ENCODE measurements at places on chromosomes 13 and 19.

- DNase-seq: no peak
Observed at GRCh38 chr13:60944016-60944415, 471.6 kb downstream of the PCDH20 start.

GRCh38 chr13:97332742-97333141 lies 101.2 kb upstream of the RAP2A start:
- DNase-seq: no peak

- DNase-seq: peak; percentile 56
Observed at GRCh38 chr13:99382428-99383133, 75.4 kb upstream of the GPR183 start.

DNA sequence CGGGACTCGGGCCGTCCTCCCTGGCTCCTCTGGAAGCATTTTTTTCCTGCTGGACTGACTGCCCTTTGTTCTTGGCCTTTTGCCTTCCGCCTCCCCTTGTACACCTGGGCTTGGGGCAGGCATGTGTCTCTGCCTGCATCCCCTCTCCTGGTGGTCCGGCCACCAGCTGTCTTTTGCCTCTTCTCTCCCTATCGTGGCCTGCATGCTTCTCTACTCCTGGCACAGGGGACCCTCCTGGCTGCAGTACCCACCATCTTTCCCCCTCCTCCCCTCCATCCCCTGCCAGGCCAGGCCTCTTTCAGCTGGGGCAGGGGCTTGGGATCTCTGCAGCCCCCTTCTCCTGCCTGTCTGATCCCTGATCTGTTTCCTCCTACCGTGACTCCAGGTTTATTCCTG lies 12.1 kb downstream of the WTIP start:
- DNase-seq: no peak

- no peak for DNase-seq
Observed at GRCh38 chr19:30009013-30009412, 67.0 kb downstream of the URI1 start.

- no peak for DNase-seq
Observed at GRCh38 chr13:102089177-102089576, 312.7 kb downstream of the FGF14 start.

DNA sequence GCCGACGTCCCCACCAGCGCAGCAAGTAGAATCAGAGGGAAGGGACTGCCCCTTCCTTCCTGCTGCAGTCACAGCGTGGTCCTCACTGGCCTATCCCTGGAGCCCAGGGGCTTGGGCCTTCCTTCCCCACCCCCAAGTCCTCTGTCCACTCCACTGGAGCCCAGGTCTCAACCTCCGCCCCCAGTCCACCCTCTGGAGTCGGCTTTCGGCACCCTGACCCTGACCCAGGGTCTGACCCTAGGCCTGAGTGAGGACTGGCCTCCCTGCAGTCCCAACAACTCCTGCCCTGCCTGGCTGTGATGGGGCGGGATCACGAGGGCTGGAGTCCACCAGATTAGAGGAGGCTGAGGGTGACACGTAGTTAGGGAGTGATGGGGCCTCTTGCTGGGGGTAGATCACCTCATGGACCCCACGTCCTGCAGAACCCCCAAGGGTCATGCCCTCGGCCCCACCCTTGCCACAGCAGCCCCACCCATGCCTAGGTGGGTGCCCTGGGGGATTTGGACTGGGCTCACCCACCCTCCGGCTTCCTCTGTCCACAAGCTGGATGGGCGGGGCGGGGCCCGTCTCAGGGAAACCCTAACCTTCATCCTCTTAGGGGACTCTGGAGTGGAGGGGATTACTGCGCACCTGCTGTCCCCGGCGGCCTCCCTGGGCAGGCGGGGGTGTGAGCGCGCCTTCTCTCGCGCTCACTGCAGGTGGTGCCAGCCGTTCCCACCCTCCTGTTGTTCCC lies 3.8 kb downstream of the RAX2 start:
- DNase-seq: no peak

DNA sequence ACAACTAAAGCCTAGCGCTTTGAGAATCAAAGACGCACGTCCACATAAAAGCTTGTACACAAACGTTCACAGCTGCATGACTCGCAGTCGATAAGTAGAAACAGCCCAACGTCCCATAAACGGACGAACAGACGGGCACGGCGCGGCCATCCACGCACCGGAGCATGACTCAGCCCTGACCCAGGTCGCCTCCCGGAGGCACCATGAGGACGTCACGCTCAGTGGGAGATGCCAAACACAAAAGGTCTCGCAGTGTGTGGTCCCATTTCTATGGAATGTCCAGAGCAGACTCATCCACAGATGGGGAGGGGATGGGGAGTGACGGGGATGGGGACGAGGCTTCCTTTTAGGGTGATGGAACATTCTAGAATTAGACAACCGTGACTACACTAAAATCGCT lies 9.4 kb downstream of the POLRMT start:
- no peak for DNase-seq

GRCh38 chr19:989381-990081 lies 5.4 kb downstream of the WDR18 start:
- no peak for DNase-seq

DNA sequence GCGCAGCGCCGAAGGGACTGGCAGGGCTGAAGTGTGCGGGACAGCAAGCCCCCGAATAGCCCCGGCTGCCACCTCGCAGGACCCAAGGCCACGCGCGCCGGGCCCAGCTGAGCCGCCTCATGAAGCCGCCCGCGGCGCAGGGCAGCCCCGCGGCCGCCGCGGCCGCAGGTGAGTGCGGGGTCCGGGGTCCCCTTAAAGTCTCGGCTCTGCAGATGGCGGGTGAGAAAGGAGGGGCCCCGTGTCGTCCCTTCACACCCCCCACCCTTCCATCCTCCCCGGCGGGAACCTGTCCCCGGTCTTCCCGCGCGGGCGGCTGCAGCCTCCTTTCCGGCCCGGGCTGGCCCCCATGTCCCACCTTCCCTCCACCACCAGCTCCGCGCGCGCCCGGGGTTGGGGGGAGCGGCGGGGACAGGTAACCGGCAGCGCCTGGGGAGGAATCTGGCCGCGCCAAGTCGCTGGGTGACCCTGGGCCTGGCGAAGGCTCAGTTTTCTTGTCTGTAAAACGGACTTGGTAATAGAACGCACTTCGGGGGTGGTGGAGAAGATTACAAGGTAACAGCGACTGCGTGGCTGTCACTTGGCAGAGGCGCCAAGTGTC lies 338 bp downstream of the RGCC start:
- DNase-seq: no peak

GRCh38 chr13:35159041-35159440 lies 217.0 kb downstream of the NBEA start:
- no peak for DNase-seq

DNA sequence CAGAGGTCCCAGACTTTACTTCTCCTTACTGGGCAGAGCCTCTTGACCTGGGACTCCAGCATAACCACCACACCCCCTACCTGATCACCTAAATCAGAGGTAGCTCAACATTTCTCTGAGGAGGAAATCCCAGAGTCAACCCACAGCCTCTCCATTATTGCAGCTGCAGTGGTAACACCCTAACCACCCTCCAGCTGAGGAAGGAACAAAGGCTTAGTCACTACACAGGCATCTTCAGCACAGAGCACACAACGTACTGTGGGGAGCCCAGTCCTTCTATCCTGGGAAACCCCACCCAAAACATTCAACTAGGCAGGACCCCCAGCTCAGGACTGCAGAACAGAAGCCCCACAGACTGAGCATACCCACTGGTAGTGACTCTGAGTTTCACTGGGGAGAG lies 824.7 kb upstream of the SLITRK5 start:
- DNase-seq: no peak

GRCh38 chr13:91101381-91101780 lies 246.1 kb upstream of the MIR17HG start:
- DNase-seq: no peak

DNA sequence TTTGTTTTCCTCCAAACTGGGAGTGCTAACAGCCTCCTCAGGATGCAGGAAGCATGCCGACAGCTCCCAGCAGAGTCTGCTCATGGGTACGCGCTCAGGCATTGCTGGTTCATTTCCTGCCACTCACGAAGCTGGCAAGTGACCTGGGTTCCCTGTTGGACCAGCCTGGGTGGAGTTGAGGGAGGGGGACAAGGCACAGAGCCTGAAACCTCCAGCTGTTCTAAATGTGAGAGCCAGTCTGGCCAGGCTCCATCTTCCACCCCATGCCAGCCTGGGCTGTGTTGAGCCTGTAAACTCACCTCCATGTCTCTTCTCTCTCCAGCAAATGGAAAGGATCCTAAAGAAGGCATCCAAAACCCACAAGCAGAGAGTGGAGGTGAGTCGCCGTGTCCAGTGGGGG lies 5.0 kb downstream of the FAM32A start:
- no peak for DNase-seq

GRCh38 chr19:49570997-49571676 lies 9.2 kb downstream of the NOSIP start:
- DNase-seq: peak; percentile 63

DNA sequence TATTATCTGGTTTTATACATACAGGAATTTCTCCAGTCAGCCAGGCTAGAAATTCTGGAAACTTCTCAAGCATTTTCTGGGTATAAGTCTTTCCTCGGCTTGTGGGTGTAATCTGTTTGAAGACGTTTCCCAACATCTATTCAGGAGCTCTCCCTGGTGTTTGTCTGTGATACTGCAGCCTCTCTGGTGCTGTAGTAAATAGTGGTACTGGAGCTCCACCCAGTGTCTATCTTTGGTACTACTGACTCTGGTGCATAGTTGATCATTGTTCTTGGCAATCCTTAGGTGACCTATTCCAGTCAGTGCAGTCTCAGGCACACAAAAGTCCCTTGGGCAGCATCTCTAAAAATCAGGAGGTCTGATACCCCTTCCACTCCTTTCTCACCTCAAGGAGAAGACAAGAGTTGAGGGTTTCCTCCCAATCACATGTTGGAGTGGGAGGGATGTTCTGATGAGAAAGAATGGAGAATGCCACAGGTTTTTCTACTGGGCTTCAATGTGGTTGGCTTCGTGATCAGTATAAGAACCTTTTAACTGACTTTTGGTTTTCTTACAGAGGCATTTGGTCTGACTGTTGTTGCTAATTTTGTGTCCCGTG lies 115.5 kb downstream of the CYSLTR2 start:
- peak; percentile 89 for DNase-seq

GRCh38 chr19:33096005-33096404 lies 15.0 kb downstream of the GPATCH1 start:
- no peak for DNase-seq

DNA sequence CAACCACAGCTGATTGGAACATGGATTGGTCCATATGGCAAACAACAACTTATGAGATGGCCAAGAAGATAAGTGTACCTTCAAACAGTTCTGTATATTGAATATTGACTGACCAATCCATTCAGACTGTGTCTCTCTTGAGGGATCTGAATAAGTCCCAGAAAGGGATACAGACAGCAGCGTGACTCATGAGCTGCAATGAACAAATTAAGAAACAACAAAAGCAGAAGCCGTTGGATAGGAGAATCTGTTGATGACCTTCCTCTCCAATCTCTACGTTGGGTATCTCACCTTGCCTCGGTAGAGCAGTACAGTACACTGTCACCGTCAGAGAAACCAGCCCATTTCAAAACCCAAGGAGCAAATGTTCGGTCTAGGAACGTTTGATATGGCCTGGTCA lies 21.3 kb downstream of the MBD3L2B start:
- DNase-seq: no peak

- DNase-seq: no peak
Observed at GRCh38 chr13:113371061-113371460, 7.1 kb upstream of the GRTP1 start.

DNA sequence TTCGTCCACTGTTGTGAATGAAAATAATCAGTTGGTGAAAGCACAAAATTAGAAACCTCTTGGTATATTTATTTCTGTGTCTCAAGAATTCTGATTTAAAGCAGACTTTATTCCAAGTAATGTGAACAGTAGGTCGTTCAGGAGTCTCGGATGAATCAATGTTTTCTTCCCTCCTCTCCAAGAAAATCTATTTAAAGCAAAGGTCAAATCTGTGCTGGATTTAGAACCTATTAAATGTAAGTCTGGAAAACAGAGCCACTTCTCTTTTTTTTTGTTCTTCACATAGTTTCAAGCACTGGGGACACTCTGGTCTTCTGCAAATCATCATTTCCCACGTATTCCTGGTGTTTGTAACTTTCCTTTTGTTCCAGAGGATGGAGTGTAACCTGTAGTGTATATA lies 312.7 kb downstream of the ATP8A2 start:
- DNase-seq: no peak

GRCh38 chr13:41065078-41065477 lies 3.8 kb downstream of the WBP4 start:
- no peak for DNase-seq

DNA sequence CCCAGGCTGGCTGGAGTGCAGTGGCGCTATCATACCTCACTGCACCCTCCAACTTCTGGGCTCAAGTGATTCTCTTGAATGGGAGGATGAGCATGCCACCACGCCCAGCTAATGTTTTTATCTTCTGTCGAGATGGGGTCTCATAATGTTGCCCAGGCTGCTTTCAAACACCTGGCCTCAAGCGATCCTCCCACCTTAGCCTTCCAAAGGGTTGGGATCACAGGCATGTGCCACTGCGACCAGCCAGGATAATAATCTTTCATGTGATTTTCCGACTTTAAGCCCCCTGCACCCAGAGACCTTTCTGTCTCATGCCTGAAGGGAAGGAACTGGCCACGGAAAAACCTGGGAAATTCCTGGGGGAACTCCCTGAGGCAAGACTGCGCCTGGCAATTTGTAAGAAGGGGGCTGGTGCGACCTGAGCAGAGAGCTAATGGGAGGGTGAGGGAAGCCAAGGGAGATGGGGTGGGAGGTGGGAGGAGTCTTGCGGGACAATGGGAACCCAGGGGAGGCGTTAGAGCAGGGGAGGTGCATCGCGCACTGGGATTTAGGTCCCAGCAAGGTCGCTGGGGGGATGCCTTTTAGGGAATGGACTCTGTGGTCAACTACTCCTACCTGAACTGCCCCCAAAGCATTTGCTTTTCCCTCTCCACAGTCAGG lies 1.2 kb upstream of the CCDC124 start:
- no peak for DNase-seq

DNA sequence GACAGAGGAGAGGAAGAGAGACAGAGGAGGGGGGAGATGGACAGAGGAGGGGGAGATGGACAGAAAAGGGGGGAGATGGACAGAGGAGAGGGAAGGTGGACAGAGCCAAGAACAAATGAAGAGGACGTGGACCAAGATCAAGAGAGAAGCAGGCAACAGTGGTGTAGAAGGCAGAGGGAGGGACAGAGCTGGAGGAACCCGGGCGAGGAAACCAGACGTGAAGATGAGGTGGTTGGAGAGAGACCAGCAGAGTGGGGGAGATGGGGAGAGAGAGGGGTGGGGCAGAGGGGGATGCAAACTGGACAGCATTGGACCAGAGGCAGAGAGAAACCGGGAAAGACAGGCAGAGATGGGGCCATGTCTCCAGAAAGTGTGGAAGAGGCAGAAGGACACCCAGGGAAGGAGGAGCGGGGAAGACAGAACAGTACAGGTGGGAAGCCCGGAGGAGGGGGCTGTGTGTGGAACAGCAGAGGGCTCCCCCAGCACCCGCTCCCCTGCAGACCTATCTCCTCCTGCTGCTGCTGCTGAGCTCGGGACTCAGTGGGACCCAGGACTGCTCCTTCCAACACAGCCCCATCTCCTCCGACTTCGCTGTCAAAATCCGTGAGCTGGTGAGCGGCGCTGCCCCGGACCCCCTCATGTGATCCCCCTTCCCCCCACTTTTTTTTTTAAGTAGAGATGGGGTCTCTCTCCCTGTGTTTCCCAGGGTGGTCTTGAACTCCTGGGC lies 1.3 kb downstream of the FLT3LG start:
- peak; percentile 36 for DNase-seq

- no peak for DNase-seq
Observed at GRCh38 chr13:98544104-98544710, 32.7 kb downstream of the STK24 start.

GRCh38 chr13:36912973-36913372 lies 7.1 kb downstream of the SMAD9 start:
- no peak for DNase-seq
